Activated CD8-positive, alpha-beta T cell treated with anti-CD3 and anti-CD28 coated beads for 36 hours (primary cell): ENCODE measurements at places on chromosomes 11 and 22.
A peak's percentile ranks its signal among the peaks of the same experiment; 100 is the strongest.

GRCh38 chr11:30254307-30255298 lies 23.8 kb downstream of the FSHB start:
- DNase-seq, result no peak

GRCh38 chr11:269146-269890 lies 8.9 kb upstream of the NLRP6 start:
- DNase-seq, result peak; percentile 72

- no peak for DNase-seq
Observed at GRCh38 chr11:131422496-131422895, 52.1 kb downstream of the NTM start.

DNA sequence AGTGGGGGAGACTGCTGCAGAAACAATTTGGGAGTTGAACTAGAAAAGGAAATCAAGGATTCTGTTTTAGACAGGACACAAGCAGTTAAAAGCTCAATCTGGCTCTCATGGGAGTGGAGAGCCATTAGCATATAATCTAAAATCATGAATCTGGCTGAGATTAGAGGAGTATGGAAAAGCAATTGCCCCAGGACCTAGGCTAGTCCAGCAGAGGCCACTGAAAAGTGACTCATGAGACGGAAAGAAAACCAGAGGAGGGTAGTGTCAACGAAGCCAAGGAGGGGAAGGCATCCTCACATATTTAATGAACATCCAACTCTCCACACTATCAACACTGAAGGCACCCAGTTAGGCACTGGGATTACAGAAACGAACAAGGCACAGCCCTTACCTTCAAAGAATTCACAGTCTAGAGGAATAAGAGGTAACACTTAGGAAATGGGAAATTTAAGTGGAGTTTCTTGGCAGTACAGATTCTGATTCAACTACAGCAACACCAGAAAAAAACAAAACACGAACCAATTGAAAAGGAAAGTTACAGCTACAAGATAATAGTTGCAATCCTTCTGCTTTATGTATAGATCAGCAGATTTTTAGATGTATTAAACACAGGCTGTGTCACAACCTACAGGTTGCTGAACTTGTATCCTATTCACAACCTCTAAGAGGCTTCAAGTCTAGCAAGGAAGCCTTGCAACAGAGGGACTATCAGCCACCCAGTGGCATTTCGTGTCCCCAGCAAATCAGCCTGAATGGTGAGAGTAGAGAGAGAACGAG lies 43.7 kb upstream of the CHST1 start:
- DNase-seq, result no peak

DNA sequence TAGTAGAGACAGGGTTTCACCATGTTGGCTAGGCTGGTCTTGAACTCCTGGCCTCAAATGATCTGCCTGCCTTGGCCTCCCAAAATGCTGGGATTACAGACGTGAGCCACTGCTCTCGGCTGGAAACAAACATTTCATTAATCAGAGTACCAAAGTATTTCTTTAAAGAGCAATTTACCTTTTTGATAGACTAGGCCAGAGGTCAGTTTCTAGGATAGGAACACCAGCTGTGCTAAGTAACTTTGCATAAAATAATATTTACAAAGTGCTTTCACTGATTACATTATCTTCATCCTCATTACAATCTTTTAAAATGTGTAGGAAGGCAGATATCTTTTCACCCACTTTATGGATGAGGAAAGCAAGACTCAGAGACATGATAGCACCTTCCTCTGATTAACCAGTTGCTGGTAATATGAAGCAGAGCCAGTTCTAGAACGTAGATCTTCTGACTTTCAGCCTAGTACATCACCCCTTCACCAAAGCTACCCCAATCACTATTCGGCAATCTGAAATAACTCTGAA lies 355.2 kb downstream of the SOX6 start:
- DNase-seq, result no peak
